A549 treated with CORT108297 at 1 μM for 4 hours (cell line): ENCODE measurements at places on chromosomes 6 and 20. TPM values are rescaled to one million over a fixed set of nuclear protein-coding genes. Genes with fewer than 3 reads are reported as not detected.

Gene CST5
- not detected in 5 replicates for total RNA-seq

Gene LAMA2
- total RNA-seq: 0.21 to 0.92 TPM (median 0.67 TPM) in 5 replicates

Gene GSTA2
- total RNA-seq: 0.07 TPM in 1 of 5 replicates, not detected in the others

Gene DLL1
- total RNA-seq: 0.12 to 0.26 TPM (median 0.20 TPM) in 5 replicates

Gene NDUFAF4
- total RNA-seq: 33.2 to 60.0 TPM (median 51.4 TPM) in 5 replicates

Gene TRIM40
- not detected in 5 replicates for total RNA-seq

Gene VSX1
- 1.0 to 1.2 TPM (median 1.1 TPM) in 5 replicates for total RNA-seq

Gene HNF4A
- 11.9 to 17.0 TPM (median 15.4 TPM) in 5 replicates for total RNA-seq

Gene PACRG
- total RNA-seq: 0.12 TPM in 1 of 5 replicates, not detected in the others

Gene GPLD1
- total RNA-seq: 0.66 to 1.3 TPM (median 1.1 TPM) in 5 replicates

Gene CD40
- 3.4 to 5.3 TPM (median 4.8 TPM) in 5 replicates for total RNA-seq

Gene MLN
- total RNA-seq: not detected in 5 replicates

Gene BTBD3
- total RNA-seq: 14.6 to 18.5 TPM (median 16.6 TPM) in 5 replicates

Gene NNAT
- total RNA-seq: not detected in 5 replicates

Gene FOXP4
- total RNA-seq: 17.4 to 26.3 TPM (median 24.9 TPM) in 5 replicates

Gene SUMO4
- total RNA-seq: 0.11 TPM in 1 of 5 replicates, not detected in the others

Gene WFDC10B
- not detected in 5 replicates for total RNA-seq

Gene IL17F
- not detected in 5 replicates for total RNA-seq

Gene TTPAL
- total RNA-seq: 11.0 to 14.2 TPM (median 13.7 TPM) in 5 replicates

Gene ULBP1
- 0.74 to 1.1 TPM (median 1.0 TPM) in 5 replicates for total RNA-seq

Gene SNX9
- total RNA-seq: 24.9 to 30.2 TPM (median 29.0 TPM) in 5 replicates

Gene SKIC2
- total RNA-seq: 21.0 to 27.3 TPM (median 25.4 TPM) in 5 replicates

Gene PDRG1
- total RNA-seq: 29.9 to 37.6 TPM (median 33.4 TPM) in 5 replicates

Gene DUSP15
- total RNA-seq: 0.43 to 1.1 TPM (median 0.99 TPM) in 5 replicates

Gene DDO
- total RNA-seq: 0.06 to 0.12 TPM (median 0.09 TPM) in 5 replicates

Gene SPATA25
- 0.25 to 0.92 TPM (median 0.39 TPM) in 5 replicates for total RNA-seq

Gene SH3BGRL2
- 0.24 to 0.33 TPM (median 0.27 TPM) in 5 replicates for total RNA-seq

Gene COL9A1
- 0.03 to 0.05 TPM in 2 of 5 replicates, not detected in the others for total RNA-seq

Gene EFHC1
- total RNA-seq: 11.4 to 13.9 TPM (median 11.6 TPM) in 5 replicates

Gene TCP11
- not detected in 5 replicates for total RNA-seq

Gene OTOR
- total RNA-seq: not detected in 5 replicates

Gene SPATA2
- 7.0 to 10.1 TPM (median 8.5 TPM) in 5 replicates for total RNA-seq

Gene ZFAND3
- 46.7 to 61.6 TPM (median 51.3 TPM) in 5 replicates for total RNA-seq

Gene TRAPPC3L
- total RNA-seq: not detected in 5 replicates

Gene CRISP3
- not detected in 5 replicates for total RNA-seq

Gene HLA-DQB2
- total RNA-seq: not detected in 5 replicates

Gene PHACTR1
- total RNA-seq: 0.04 to 0.08 TPM in 2 of 5 replicates, not detected in the others

Gene CAP2
- total RNA-seq: 11.3 to 15.2 TPM (median 12.8 TPM) in 5 replicates

Gene POU5F1
- total RNA-seq: 4.7 to 6.7 TPM (median 5.3 TPM) in 5 replicates

Gene BPIFB2
- not detected in 5 replicates for total RNA-seq

Gene NHLRC1
- total RNA-seq: 1.4 to 2.3 TPM (median 1.9 TPM) in 5 replicates

Gene AMD1
- total RNA-seq: 131 to 158 TPM (median 147 TPM) in 5 replicates

Gene NFYA
- 12.0 to 14.5 TPM (median 13.5 TPM) in 5 replicates for total RNA-seq

Gene MRAP2
- total RNA-seq: 1.2 to 1.8 TPM (median 1.3 TPM) in 5 replicates

Gene NKX2-2
- total RNA-seq: not detected in 5 replicates

Gene HCK
- total RNA-seq: 0.03 to 0.16 TPM (median 0.12 TPM) in 3 of 5 replicates, not detected in the others

Gene EDN3
- 0.52 to 0.96 TPM (median 0.72 TPM) in 5 replicates for total RNA-seq

Gene ARFGEF2
- total RNA-seq: 11.8 to 16.5 TPM (median 13.5 TPM) in 5 replicates

Gene ADGRF5
- total RNA-seq: not detected in 5 replicates
